ENCODE measurements at places on chromosomes 16 and 17.

DNA sequence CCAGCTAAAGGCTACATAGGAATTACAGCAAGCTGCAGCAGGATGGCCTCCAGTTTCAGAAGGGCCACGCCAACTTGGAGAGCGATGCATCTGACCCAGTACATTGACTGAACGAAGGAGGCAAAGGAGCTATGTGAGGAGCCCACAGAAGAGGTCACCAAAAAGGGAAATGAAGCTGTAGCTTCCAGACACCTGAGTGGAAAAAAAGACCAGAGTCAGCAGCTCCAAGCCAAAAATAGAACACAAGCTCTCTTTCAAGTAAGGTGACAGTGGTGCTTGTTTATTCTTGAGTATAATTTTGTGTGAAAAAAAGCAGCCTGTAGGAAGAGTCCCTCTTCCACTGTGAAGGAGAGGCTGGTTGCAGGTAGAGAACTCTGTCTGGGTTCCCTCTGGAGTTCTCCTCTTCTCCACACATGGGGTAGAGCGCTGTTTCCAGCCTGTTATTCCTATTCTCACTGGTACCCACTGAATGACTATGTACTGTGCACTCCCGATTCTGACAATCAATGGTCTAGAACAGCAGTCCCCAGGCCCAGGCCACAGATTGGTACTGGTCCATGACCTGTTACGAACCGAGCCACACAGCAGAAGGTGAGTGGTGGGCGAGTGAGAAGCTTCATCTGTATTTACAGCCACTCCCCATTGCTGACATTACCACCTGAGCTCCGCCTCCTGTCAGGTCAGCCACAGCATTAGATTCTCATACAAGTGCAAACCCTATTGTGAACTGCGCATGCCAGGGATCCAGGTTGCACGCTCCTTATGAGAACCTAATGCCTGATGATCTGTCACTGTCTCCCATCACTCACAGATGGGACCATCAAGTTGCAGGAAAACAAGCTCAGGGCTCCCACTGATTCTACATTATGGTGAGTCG, 15.1 kb downstream of the CCL4 start:
- no peak for DNase-seq

DNA sequence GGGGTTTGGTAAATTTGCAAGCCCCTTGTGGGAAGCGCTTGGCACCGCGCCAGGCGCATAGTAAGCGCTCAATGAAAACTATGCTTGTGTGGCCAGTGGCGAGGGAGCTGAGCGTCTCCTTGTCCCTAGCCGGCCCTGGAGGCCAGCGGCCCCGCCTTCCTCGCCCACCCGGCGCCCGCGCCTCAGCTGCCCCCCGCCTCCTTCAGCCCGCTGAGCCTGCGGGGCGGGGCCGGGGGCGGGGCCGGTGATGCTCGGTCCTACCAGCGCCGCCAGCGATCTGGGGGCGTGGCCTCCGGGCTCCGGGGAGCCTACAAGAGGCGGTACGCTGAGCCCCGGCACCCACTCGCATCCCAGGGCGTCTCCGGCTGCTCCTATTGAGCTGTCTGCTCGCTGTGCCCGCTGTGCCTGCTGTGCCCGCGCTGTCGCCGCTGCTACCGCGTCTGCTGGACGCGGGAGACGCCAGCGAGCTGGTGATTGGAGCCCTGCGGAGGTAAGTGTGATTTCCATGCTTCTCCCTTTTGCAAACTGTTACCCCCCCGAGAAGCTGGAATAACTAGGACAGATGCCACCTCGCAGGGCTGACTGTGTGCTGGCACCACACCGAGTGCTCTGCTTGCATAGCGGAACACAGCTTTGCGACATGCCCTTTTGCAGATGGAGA, at the start of gene CRISPLD2:
Gene CRISPLD2 (plus strand): TSS at position 342 of the 661 bp plus-strand sequence. CDS start 18,511 bp downstream, outside the sequence.
- DNase-seq, result peak; percentile 90

- DNase-seq, result no peak
Measured at GRCh38 chr17:37847811-37848331, 76.3 kb upstream of the TBC1D3K start.

DNA sequence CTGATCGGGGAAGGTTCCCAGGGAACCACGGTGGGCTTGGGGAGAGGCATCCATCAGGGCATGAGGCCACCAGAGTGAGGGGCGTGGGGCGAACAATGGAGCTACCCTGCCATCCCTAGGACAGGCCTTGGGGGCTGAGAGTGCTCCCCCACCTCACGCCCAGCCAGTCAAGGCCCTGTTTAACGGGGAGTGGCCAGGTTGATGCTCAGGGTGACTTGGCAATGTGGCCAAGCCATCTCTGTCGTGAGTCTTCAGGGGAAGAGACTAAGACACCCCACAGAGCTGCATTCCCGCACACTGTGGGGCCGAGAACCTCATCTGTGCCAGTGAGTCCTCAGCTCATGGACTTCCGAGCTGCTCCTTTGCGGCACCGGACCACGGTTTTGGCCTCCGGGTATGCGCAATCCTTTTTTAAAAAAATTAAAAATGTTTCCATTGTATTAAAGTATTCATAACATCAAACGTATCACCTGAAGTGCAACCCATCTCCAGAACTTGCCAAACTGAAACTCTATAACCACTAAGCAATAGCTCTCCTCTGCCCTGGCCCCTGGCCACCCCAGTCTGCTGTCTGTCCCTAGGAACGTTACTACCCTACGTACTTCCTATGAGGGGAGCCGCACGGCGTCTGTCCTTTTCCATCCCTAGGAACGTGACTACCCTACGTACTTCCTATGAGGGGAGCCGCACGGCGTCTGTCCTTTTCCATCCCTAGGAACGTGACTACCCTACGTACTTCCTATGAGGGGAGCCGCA, 71.8 kb upstream of the DOC2B start:
- no peak for DNase-seq

DNA sequence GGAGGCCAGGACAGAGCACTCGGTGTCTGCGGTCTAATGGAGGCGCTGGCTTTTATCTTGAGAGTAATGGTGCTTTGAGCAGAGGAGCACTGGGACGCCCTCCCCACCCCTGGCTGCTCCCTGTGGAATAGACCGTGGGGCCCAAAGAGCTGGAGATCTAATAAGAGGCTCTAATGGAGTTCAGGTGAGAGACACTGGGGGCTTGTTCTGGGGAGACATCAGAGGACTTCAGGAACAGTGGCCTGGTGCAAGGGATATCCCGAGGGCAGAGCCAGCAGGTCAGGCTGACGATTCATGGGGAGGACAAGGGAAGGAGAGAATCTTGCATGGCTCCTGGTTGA, 9.5 kb upstream of the KRT19 start:
- no peak for DNase-seq

GRCh38 chr16:71628810-71629209, 2.8 kb downstream of the MARVELD3 start:
- DNase-seq, result peak; percentile 92

- no peak for DNase-seq
Measured at GRCh38 chr17:47649972-47650524, 329 bp downstream of the KPNB1 start.

GRCh38 chr17:69696650-69697049, 282.2 kb downstream of the MAP2K6 start:
- no peak for DNase-seq

GRCh38 chr17:28282596-28282995, 36.4 kb upstream of the TMEM97 start:
- DNase-seq, result peak; percentile 92

- peak; percentile 78 for DNase-seq
Measured at GRCh38 chr16:4487955-4488498, 11.8 kb downstream of the HMOX2 start.

GRCh38 chr16:84427553-84427952, 59.2 kb downstream of the ATP2C2 start:
- no peak for DNase-seq

DNA sequence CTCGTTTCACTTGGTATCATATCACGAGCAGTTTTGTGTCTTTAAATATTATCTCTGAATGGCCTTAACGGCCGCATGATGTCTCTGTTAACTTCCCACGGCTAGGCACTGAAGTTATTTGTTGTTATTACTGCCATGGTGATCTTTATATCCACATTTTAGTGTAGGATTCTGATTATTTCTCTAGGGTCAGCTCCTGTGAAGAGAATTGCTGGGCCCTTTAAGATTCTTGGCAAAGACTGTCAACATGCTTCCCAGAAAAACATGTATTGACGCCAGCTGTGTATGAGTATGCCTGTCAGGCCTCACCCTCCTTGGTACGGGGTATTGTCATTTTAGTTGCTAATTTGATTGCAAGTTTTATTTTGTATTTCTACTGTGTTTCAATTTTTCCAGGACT, 263.5 kb downstream of the SNX29 start:
- DNase-seq, result peak; percentile 66

GRCh38 chr16:72480911-72481310, 309.0 kb upstream of the PMFBP1 start:
- peak; percentile 50 for DNase-seq

DNA sequence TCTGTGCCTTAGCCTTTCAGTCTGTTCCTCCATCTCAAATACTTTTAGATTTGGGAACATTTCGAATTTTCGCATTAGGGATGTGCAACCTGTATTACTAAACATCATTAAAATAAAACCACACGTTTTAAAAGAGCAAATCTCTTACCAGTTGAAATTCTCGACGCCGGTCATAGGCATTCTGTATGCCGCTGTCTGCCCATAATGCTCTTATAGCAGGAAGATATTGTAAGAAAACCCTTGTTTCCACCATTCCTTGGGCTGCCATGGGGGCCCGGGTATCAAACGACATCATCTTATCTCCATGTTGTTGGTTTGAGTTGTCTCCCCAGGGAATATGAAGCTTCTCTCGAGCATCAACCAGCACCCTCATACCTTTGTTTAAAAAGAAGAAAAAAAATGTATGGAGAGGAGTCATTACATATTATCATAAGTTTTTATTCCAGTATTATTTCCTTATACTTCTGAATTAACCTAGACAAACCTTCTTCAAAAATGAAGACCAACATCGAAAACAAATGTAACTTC, 3.1 kb downstream of the GNA13 start:
- no peak for DNase-seq

GRCh38 chr17:47857551-47858455, 6.8 kb upstream of the SP6 start:
- DNase-seq, result no peak

- no peak for DNase-seq
Measured at GRCh38 chr17:1545618-1546017, 17.0 kb downstream of the PITPNA start.

DNA sequence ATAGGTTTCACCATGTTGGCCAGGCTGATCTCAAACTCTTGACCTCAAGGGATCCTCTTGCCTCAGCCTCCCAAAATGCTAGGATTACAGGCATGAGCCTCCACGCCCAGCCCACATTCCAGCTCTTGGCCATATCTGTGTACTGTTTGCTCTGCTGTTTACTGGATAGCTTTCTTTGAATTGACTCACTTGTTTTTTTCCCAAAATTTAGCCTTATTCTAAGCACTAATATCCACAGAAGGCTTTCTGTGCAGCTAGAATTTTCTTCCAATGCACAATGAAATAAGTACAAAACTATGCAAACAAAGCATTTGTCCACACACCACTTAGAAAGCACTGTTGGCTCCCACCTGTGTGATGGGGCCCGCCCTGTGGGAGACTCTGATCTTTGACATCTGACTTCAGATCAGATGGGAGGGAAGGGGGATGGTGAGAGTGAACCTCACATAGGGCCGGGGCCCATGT, 72.2 kb downstream of the CLEC16A start:
- DNase-seq, result peak; percentile 26

DNA sequence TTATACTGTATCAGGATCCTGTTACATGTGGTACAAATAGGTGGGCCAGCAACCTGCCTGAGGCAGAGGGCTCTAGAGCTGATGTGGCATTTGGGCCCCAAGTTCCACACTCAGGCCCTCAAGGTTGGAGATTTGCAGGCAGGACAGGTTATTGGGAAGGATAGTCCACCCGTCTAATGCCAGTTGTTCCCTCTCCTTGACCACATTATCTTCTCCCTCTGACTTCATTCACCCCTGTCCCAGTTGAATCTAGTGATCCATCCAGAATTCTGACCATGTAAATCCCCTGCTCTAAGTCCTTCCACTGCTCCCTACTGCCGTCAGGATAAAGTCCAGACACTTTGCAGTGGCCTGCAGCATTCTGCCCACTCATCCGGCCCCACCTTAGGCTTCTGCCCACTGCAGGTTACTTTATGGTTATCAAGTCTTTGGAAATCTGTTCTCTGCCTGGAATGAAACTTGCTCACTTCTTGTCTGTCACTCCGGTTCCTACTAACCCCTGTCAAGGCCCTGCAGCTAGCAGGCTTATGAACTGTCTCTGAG, 1.9 kb upstream of the NFATC3 start:
- DNase-seq, result no peak

DNA sequence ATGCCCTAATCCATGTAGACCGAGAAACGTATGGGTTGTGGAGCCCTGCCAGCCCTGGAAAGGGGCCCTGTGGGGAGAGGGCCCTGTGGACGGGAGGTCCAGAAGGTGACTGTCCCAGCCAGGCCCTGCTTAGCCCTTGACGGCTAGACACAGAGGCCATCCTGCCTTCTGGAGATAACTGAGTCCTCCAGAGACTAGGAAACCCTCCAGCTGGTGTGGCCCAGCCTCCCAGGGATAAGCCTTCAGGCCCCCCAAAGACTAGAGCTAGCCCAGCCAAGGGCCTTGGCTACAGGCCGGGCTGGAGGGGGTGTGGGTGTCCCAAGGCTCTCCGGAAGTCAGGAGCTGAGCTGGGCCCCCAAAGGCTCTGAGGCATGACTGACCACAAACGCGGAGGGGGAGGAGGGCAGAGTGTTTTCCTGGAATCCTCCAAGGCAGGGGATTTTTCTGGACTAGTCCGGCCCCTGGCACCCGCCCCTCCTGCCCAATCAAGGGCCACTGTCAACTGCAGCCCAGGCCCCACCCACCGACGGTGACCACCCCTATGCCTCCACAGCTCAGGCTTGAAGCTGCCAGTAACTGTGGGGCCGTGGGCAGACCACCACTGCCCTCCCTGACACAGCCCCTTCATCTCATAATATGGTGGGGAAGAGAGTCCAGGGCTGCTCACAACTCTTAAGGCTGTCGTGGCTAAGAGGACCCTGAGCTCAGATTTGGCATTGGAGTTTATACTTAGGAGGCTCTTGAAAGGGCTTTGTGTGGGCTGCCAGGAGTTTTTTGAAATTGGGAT, 885 bp upstream of the VASN start:
- peak; percentile 84 for DNase-seq

DNA sequence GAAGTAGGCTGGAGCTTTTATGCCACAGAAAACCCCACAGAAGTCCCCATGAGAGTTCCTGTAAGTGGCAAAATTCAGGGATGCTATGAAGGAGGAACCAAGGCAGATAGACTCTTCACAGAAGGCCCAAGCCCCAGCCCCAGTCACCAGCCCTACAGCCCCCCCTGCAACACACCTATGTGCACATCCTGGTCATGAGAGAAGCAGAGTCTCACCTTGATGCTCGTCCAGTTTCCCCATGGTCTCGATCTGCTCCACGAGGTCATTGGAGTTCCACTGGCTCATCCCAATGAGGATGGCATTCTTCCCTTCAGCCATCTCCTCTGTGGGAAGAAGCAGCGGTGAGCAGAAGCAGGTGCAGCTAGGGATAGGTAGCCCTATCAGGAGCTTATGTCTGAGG, 31.2 kb downstream of the PITPNM3 start:
- DNase-seq, result no peak

DNA sequence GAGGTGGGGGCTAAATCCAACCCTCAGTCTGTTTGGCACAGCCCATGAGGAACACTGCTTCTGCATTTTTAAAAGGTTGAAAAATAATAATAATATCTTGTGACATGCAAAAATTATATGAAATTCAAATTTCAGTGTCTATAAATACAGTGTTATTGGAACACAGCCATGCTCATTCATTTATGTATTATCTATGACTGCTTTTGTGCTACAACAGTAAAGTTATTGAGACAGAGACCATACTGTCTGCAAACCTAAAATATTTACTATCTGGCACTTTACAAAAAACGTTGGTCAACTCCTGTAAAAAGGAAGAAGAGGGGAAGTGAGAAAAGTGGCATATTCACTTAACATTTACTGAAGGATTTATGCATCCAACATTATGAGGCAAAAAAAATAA, 3.1 kb downstream of the ABCA5 start:
- DNase-seq, result no peak

- peak; percentile 12 for DNase-seq
Measured at GRCh38 chr17:14091367-14091766, 22.1 kb downstream of the COX10 start.
